ENCODE measurements at places on chromosomes 7 and 10.

GRCh38 chr7:92873776-92874175 lies 37.4 kb upstream of the CDK6 start:
- no peak for DNase-seq

GRCh38 chr7:155220903-155221302 lies 76.8 kb upstream of the INSIG1 start:
- DNase-seq = no peak

- DNase-seq = no peak
These were observed 3.0 kb upstream of the CYP2C18 start for GRCh38 chr10:94680544-94680943.

DNA sequence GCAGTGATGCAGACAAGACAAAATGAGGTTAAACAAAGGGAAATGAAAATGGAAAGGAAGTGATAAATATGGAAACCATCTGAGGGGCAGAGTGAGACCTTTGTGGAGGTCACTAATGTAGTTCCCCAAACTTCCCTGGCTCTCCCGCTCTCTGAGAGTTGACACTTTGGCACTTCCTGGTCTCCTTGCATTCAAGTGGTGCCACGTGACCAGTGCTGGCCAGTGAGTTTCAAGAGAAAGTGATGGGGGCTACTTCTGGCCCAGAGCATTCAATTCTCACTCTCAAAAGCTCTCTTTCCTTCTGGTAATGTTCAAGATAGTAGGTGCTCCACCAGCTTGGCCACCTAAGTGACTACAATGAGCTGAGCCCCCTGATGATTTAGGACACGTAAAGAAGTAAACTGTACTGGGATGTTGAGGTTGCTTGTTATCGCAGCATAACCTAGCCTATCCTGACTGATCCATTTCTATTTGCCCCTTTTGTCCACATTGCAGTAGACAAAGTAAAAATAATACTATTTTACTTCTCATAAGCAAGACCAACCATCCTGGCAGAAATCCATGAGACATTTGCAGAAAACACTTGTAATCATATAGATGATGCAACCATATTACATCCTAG lies 242.0 kb upstream of the YAE1 start:
- DNase-seq = no peak

- peak; percentile 38 for DNase-seq
These were observed 517 bp downstream of the SRGN start for GRCh38 chr10:69088471-69088769.

GRCh38 chr7:108146070-108146842 lies 16.1 kb upstream of the LAMB4 start:
- peak; percentile 72 for DNase-seq

DNA sequence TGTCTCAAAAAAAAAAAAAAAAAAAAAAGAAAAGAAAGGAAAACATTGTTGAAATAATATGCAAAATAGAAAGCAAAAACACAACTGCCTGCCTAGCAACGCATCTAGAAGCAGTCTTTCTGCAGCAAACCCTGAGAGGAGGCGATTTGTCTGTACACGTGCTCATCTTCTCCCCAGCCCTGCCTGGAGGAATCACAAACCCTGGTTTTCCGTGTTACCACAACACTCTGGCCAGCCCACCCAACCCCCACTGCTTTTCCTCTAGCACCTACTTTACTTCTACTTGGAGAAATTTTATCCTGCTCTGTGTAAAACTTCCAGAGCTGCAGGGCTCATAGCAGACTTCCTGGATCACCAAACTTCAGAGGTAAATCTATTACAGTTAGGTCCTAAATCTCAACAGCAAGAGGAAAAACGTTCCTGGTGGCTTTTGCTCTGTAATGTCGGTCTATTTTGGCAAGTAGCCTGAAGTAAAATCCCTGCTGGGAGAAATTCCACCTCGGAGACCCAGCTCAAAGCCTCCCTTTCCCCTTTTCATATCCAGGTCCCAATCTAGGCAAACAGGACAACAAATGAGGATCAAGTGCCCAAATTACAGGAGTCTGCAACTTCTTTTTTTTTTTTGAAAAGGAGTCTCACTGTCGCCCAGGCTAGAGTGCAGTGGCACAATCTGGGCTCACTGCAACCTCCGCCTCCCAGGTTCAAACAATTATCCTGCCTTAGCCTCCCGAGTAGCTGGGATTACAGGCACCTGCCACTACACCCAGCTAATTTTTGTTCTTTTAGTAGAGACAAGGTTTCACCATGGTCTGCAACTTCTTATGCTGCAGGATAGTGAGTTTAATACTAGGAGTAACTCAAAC lies 91.6 kb downstream of the DNMBP start:
- DNase-seq = no peak

GRCh38 chr10:64211466-64211865 lies 690.3 kb downstream of the REEP3 start:
- DNase-seq = no peak

DNA sequence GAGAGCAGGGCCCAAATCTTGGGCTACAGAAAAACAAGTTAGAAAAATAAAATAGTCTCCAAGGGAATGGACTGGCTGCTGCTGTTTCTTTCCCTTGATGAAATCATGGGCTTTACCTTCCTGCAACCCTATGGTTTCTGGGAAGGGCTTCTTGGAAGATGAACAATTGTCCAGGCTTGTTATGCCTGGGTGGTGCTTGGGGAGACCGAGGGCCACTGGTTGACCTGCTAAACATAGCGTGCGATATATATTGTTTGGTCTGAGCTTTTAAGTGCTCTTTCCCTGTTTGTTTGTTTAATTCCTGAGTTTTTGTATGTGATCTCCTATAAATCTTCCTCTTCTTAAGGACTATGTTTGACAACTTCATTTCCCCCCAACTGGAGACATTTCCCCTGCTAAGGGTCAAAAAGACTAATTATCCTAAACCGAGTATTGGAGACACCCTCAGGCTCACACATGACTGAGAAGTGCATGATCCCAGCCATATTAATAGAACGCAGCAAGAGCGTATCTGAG lies 37.9 kb downstream of the SLC25A28 start:
- DNase-seq = no peak

DNA sequence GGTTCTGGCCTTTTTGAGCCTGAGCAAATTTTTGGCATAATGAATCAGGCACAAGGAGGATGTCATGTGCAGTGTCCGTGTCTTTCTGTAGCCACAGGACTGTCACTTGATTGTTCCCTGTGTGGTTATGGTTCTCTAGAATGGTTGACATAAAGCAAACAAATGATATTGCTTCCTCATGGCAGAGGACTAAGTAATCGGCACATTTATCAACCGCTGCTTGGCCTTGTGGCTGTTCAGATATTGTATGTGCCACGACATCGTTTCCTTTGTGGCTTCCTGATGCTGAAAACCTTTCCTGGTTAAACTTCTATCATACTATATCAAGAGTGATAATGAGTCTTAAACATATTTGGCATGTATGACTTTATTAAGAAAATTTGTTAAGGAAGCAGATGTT lies 598.8 kb downstream of the SUGCT start:
- peak; percentile 31 for DNase-seq

DNA sequence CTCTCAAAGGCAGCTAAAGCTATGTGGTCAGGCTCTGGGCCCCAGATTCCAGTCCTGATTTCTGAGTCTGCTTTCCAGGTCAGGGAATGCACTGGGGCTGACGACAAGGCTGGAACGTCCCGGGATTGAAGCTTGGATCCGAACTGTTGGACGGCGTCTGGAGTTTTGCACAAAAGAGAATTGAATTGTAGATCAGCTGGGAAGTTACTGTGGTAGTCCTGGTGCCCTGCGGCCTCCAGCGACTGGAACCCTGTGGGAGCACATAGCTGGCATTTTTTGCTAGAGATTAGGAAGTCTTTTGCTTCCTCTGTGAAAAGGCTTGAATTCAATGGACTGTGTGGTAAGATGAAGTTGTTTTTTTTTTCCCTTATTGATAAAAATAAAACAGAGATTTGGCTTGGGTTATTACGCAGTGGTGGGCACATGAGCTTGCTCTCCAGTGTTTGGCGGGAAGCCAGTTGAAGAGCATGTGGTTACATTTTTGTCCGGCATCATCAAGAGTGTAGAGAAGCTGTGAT lies at the start of gene HK1:
Gene HK1, plus strand, starts transcription at position 51 of the 518 bp plus-strand sequence.
- no peak for DNase-seq

- DNase-seq = no peak
These were observed 72.0 kb upstream of the ZMIZ1 start for GRCh38 chr10:78996792-78997129.

GRCh38 chr10:14820010-14820774 lies 17.6 kb downstream of the CDNF start:
- DNase-seq = no peak

DNA sequence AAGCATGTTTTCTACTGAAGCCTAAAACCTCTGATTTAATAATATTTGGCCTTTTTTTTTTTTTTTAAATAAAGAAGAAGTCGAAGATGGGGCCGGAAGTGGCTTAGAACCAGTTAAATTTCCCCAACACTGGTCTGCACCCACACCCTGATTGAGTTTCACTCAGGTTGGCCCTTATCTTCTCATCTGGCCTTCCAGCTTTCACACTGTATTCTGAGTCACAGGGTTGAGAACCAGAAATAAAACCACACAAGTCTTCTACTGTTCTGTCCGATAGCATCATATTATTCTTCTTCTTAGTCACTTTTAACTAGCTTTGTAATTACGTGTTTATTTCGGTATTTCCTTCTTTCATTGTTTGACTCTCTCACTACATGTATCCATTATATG lies 9.9 kb downstream of the ZNF365 start:
- peak; percentile 54 for DNase-seq

GRCh38 chr10:101493782-101494281 lies 94.2 kb downstream of the POLL start:
- DNase-seq = no peak

GRCh38 chr7:107610323-107610722 lies 30.3 kb downstream of the BCAP29 start:
- no peak for DNase-seq

DNA sequence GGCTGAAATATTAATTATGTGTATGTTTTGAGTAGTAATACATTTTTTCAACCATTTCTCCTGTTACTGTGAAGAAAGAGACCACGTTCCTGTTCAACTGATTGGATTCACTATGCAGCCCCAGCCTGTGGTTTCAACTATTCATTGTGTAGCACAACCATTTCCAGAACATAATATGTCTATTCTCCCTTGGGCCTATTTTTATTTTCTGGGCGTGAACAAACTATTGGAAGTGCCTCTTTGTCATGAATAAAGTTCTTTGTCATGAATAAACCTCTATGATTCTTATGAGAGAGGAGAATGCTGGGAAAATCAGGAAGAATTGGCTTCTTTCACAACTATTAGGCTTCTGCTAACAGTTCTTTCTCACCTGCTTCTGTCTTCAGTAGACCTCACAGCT lies 152.4 kb downstream of the GNAT3 start:
- DNase-seq = no peak

- peak; percentile 7 for DNase-seq
These were observed 125.7 kb upstream of the ZNF438 start for GRCh38 chr10:31157123-31158010.

All from activated CD8-positive, alpha-beta T cell treated with anti-CD3 and anti-CD28 coated beads, Interleukin-2, amount 10 ng/mL, durations not matched to agents 7 days and 5 days (primary cell).